ENCODE measurements at places on chromosomes 5 and 9.

DNA sequence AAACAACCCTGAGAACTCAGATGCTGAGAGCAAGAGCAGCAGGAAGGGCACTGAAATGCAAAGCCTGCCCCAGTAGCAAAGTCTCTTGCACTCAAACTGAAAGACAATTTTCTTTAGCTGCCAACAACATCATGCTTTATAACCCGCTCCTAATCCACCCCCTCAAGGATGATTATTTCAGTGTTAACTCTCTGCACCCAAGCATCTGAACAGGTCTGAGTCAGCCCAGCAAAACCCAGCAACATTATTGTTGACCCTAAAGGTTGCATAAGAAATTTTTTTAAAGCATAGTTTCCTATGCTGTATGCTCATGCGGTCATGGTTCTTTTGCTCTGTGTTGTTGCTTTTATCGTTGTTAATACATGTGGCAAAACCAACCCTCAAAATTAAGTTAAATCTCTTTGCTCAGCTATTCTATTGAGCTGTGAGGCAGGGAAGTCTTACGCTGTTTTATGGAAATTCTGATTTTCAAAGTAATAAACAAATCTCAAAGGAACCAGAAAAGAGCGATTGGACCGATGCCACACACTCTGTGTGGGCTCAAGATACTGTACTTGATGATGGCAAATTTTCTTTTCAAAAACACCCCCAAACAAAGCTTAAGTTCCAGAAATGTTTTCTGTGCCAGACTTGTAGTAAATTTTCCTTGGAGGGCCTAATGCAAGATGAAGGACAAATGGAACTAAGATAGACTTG is 440.6 kb upstream of the MPDZ start:
- DNase-seq = no peak

GRCh38 chr5:1068895-1069719 is 42.8 kb downstream of the SLC12A7 start:
- no peak for DNase-seq

GRCh38 chr5:124596595-124597421 is 149.6 kb downstream of the ZNF608 start:
- no peak for DNase-seq

DNA sequence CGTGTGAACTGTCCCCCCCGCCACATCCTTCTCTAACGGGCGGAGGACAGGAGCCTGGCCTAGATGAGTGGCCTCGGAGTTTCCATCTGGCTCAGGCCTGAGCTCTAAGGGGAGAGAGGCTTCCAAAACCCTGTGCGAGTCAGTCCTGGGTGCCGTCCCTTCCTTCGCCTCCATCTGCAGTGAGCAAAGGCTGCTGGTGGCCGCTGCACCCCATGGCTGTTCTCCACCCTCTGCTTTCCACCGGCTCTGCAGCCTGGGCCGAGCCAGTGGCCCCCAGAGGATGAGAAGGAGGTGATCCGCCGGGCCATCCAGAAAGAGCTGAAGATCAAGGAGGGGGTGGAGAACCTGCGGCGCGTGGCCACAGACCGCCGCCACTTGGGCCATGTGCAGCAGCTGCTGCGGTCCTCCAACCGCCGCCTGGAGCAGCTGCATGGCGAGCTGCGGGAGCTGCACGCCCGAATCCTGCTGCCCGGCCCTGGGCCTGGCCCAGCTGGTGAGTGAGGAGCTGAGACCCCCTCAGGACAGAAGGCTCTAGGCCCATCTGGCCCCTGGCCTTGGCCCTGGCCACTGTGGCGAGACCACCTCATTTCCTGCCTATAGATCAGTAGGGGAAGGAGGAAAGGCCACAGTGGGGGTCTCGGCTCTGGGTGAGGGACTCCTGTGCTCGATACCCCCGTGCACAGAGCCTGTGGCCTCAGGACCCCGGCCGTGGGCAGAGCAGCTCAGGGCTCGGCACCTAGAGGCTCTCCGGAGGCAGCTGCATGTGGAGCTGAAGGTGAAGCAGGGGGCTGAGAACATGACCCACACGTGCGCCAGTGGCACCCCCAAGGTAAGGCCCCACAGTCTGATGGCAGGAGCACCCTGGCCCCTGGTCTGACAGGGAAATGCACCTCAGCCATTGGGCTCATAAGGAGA is 3.0 kb downstream of the PKN3 start:
- DNase-seq = no peak

- DNase-seq = no peak
Measured at GRCh38 chr5:145104106-145104505, 731.0 kb downstream of the PRELID2 start.

DNA sequence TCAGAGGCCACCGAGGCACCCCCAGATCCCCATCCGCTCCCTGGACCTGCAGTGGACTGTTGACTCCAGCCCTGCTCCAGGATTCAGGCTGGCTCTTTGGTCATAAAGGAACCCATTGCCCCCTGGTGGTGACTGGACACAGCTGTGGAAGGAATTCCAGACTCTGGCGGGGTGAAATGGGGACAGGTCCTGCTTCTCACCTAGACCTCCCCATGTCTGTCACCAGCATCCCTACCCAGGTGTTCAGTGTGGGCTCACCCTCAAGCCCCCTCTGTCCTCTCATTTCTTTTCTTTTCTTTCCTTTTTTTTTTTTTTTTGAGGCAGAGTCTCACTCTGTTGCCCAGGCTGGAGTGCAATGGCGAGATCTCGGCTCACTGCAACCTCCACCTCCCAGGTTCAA is 25.5 kb upstream of the STXBP1 start:
- peak; percentile 74 for DNase-seq

Data from NCI-H2171 treated with DMSO at 0.1 percent for 48 hours (cell line).